Activated T-cell treated with anti-CD3 and anti-CD28 coated beads for 1 hour (primary cell): ENCODE measurements at places on chromosomes 2 and 18.

DNA sequence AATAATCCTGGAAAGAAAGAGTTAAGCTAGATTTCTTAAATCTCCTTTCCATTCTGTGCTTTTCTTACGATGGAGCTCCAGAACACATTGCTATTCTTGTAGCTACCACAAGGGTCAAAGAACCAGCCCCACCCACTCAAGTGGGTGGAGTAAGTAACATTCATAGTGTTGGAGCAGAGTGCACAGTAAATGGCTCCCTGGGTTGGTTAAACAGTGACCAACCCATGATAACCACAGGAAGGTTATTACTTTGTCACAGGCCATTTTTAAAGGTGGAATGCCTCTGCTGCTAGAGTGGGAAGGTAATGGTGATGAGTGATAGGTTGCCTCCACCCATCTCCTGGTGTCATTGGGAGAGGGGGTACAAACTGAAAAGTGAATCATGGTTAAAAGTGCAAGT is 13.9 kb downstream of the ARPC2 start:
- DNase-seq, result no peak

DNA sequence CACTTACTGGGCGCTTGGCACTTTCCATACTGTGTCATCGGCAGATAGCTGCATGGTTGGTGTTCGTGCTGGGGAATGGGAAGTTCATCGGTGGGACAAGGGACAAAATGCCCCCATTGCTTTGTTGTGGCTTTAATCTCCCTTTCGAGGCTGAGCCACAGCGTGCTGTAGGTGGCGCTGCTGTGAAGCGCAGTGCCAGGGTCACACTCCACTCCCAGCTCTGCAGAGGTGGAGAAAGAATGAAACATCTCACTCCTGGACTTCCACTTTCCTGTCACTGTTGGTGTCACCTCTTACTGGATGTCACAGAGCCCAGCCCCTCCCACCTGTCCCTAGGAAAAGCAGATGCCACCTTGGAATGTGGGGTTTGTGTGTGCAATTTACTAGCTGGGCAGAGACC is 8.7 kb downstream of the TYMS start:
- DNase-seq, result no peak

GRCh38 chr2:149420053-149420963 is 89.9 kb downstream of the LYPD6 start:
- DNase-seq, result no peak

GRCh38 chr2:105118960-105119359 is 81.1 kb downstream of the MRPS9 start:
- no peak for DNase-seq

- no peak for DNase-seq
Observed at GRCh38 chr2:54480025-54480424, 23.9 kb downstream of the SPTBN1 start.

DNA sequence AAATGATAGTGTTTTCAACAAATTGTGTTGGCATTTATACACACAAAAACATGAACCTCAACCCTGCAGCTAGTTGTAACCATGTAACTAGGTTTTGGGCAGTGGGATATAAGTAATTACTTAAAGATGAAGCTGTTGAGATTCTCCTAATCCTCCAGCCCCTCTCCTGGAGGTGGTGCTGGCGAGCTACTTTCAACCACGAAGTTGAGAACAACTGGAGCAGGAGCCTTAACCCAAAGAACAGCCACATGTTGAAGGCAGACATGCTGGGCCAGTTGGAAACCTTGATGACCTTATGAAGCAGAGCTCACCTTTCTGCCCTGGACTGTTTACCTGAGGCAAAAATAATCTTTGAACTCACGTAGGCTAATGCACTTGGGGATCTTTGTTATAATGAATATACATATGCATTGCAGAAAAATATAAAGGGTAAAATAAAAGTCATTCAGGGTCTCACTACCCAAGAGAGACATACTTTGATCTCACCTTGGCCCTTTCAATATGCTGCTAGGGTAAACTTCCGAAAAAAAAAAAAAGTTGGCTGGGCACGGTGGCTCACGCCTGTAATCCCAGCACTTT is 89.6 kb upstream of the NPAS2 start:
- DNase-seq, result peak; percentile 6

DNA sequence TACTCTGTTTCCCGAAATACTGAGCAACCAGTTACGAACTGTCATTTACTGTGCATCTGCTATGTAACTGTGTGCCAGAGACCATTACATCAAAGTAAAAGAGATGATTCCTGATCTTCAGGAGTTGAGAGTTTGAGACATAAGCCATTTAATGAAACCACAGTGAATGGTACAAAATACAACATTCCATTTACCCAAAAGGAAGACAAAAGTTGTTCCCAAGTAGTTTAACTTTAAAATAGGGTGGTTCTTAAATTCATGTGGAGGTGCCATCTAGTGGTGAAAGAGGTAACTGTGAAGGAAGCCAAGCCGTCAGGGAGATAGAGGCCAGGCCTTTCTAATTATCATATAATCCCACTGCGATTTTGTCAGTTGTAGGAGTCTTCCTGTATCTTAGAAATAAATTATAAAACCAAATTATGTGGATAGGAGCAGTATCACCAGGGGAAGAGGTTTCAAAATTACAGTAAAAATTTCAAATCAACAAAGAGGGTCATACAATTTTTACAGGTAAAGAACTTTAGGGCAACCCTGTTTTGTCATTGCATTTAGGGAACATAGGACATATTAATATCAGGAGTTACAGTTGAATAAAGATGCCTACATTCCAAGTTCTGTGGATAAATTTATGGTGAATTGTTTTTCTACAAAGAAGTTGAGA is 67.7 kb downstream of the EPAS1 start:
- DNase-seq, result no peak

- DNase-seq, result no peak
Observed at GRCh38 chr2:170643346-170643745, 71.8 kb upstream of the SP5 start.

DNA sequence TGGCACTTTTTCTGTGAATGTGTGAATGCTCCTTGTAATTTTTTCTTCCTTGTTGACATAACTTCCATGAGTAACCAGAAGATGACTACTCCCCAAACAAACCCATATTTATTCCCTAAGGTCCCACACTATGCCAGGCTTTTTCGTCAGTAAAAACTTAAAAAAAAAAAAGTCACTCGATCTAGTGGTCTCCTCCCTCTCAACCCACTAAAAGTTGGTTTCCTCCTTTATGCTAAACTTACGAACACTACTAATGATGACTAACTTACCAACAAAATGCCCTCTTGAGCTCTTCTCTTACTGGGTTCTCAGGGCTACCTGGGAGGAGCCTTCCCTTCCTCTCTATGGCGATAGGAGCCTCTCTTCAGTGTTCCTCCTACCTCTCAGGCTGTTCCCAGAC is 18.2 kb downstream of the ACVR1 start:
- no peak for DNase-seq
